ENCODE measurements at places on chromosomes 5 and 9. TPM values are rescaled to one million over a fixed set of nuclear protein-coding genes. Genes with fewer than 3 reads are reported as not detected.

- H3K4me1 ChIP-seq, result no peaks in the 10 kb centered on the region
- DNase-seq, result no peak
- H3K4me3 ChIP-seq, result no peak overlapping the region
- no peak overlapping the region for H3K27ac ChIP-seq
- no peaks in the 10 kb centered on the region for H3K27me3 ChIP-seq
- no peaks in the 10 kb centered on the region for H3K36me3 ChIP-seq
Observed at GRCh38 chr5:50365426-50366251, 75.4 kb downstream of the EMB start.

DNA sequence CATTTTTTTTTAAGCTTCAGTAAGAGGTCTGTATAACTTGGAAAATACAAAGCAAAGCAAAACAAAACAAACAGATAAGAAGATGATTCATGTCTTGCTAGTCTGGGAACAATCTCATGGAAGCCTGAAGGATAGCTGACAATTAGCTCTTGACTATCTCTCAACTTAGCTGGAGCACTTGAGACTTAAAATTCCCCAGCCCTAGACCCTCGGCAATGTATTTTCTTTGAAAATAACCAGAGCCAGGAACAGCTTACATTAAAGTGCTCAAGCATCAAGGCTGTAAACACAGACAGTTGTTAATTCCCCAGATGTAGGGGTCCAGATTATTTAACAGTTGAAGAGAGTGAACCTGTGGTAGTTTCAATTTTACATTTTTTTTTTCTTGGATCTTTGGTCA, 82.9 kb downstream of the TMEM252 start:
- H3K36me3 ChIP-seq, result no peaks in the 10 kb centered on the region
- DNase-seq, result no peak
- H3K27me3 ChIP-seq, result no peaks in the 10 kb centered on the region
- H3K4me1 ChIP-seq, result no peaks in the 10 kb centered on the region
- H3K27ac ChIP-seq, result no peak overlapping the region
- H3K4me3 ChIP-seq, result no peak overlapping the region

GRCh38 chr5:61313960-61314681, 17.9 kb upstream of the ZSWIM6 start:
- H3K27ac ChIP-seq, result no peak overlapping the region

The CCL19 gene
- 1.1 TPM for total RNA-seq

The AK8 gene
- 0.55 TPM for total RNA-seq

The SPEF2 gene
- total RNA-seq, result 9.9 TPM

The ACOT12 gene
- total RNA-seq, result not detected

All from upper lobe of right lung (tissue), 1 donor.